ENCODE measurements at places on chromosomes 12 and 14.

DNA sequence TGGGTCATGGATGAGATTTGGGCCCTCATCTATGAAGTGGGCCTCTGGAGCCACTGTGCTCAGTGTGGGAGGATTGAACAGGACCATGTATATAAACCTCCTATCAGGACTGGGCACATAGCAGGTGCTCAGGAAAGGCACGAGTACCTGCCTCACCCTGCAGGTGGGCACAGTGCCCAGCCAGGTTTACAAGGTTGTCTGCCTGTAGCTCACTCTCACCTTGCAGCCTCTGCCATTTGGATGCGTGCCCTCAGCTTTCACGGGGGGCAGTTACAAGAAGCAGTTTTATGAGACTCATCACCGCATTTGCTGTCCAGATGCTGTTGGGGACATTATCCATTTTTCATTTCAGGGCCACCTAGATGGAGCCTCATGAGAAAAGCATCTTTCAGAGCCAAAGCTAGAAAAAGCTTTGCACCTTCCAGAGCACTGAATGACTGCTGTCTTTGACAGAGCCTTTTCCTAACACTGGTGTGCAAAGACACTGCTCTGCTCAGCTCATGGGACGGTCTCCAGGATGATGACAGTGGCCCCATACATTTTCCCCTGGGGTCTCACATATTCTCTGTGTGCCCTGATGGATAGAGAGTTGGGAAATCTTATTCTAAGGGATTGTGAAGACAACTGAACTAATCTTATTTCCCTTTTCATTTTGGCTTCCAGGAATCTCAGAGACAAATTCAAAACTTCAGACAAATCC is 327.5 kb upstream of the RTL1 start:
- DNase-seq, result peak; percentile 72

DNA sequence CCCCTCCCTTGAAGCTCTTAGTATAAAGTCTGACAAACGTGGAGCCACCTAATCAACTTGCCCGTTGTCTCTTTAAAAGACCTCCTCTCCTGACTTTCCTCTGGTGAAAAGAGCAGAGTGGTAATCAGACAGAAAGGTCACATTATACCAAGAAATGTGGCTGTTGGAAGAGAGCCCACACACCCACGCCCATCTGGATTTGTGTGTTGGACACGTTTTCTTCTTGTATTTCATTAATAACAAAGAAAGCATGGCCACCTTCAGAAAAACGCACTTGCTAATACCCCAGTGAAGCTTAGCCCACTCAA is 41.3 kb downstream of the CCDC60 start:
- no peak for DNase-seq

DNA sequence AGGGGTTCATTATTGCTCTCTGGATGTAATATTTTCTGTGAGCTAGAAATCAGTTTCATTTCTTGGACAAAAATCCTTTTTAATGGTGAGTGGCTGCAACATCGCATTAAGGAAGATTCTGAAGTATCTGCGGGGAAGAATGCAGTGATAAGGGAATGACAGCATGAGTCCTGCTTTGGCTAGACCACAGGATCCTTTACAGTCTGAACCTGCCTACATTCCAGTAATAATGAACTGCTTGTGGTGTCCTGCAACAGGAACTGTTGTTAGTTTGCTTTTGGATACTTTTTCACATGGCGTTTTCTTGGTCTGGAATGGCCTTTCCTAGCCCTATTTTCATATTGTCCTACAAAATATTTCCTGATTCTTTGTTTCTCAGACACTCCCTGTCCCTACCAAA is 15.7 kb downstream of the MDM2 start:
- no peak for DNase-seq

- no peak for DNase-seq
These were observed 329.8 kb downstream of the ATP23 start for GRCh38 chr12:58270966-58271705.

GRCh38 chr12:20602641-20603391 is 92.3 kb upstream of the SLCO1C1 start:
- DNase-seq, result no peak

GRCh38 chr14:78610994-78611393 is 440.8 kb downstream of the NRXN3 start:
- DNase-seq, result no peak

DNA sequence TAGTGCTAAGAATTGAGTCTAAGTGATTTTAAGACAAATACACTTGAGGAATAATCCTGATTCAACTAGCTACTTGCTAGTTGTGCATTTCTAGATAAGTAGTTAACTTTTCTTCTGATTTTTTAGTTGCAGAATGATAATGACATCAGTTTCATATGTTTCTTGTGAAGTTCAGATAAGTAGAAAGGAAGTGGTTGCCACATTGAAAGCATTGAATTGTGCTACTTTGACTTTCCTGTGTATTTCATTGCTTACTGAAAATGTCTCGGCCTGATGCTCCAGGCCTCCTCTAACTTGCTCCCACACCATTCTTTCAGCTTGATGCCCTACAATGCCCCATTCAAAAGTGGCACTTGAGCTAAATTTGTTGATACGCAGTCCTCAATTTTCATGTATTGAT is 980.0 kb downstream of the TMTC2 start:
- DNase-seq, result no peak

- peak; percentile 19 for DNase-seq
These were observed 114.7 kb upstream of the FKBP4 start for GRCh38 chr12:2679816-2680675.

GRCh38 chr12:25449007-25449406 is 104.1 kb downstream of the LMNTD1 start:
- DNase-seq, result no peak

DNA sequence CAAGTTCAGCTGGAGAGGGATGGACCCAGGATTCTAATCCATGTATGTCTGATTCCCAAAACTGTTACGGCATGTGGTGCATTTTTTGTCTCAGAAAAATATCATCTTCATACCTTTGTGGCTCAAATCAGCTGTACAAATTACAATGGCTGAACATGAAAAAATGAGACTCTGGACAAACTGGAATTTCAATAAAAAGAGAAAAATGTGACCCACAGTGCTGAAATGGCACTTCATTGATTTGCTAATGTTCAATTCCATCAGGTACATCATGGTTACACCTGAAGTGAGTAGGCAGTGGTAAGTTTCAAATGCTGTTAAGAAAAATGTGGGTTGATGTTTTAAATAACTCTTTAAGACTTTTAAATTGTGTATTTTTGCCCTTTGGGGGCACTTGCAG is 165.6 kb upstream of the CAND1 start:
- no peak for DNase-seq

DNA sequence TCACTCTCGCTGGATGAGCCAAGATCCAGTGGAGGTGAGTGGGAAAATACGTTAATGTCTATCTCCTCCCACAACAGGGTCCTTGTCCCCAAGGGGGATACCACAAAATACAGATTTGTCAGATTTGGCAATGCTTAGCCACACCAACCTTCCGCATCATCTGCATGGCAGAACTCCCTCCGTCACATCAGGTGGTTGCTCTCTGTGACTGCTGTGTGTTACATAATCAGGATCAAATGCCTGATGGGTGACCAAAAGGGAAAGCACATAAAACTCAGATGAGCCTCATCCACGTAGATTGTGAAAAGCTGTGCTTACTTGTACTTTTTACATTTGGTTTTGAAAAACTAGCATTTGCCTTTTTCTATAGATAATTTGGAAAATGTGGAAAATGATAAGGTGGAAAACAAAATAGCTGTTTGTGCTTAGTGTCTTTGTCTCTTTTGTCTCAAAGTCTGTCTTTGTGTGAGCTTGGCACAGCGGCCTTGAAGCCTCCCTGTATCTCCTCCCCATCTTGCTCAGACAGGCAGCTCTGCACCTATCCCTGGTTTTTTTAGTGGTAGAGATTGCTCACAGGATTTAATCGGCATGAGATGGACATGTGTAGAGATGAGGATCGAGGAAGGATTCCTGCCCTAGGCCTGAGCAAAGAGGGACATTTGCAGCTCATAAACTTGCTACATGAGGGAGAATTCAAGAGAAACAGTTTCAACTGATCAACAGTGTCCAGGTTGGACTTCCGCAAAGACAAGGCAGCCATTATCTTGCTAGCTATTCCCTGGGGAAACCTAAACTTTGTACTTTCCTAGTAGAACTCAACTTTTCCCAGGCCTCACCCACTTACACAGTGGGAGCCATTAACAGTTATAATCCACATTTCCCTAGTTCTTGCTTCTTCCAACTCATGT is 3.6 kb upstream of the FGF6 start:
- DNase-seq, result peak; percentile 54

DNA sequence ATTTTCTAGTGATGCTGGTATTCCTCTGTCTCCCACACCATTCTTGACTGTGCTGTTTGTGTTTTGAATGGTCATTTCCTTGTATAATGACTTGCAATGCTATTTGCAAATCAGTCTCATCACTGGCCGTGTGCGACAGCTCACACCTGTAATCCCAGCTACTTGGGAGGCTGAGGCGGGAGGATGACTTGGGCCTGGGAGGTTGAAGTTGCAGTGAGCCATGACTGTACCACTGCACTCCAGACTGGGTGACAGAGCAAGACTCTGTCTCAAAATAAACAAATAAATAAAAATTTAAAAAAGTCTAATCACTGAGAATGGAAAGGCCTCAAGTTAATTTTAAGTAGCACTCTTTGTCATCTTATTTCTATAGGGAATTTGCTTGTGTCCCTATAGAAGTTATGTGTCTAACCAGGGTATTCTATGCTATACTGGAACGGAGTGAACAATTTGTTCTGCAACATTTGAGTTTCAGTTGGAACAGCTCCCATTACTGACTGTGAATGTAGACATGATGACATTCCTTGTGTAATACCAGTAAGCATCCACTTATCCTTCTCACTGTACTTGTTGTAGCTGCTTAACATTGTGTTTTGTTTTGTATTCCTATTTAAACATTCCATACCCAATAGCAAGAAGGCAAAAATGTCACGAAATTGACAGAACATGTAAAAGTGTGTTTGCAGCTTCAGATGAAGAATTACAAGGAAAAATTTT is 126.3 kb downstream of the MGST1 start:
- DNase-seq, result no peak

- DNase-seq, result no peak
These were observed 1.1 kb upstream of the YY1 start for GRCh38 chr14:100237735-100238418.

GRCh38 chr12:49969027-49969426 is 3.7 kb upstream of the AQP6 start:
- DNase-seq, result no peak

DNA sequence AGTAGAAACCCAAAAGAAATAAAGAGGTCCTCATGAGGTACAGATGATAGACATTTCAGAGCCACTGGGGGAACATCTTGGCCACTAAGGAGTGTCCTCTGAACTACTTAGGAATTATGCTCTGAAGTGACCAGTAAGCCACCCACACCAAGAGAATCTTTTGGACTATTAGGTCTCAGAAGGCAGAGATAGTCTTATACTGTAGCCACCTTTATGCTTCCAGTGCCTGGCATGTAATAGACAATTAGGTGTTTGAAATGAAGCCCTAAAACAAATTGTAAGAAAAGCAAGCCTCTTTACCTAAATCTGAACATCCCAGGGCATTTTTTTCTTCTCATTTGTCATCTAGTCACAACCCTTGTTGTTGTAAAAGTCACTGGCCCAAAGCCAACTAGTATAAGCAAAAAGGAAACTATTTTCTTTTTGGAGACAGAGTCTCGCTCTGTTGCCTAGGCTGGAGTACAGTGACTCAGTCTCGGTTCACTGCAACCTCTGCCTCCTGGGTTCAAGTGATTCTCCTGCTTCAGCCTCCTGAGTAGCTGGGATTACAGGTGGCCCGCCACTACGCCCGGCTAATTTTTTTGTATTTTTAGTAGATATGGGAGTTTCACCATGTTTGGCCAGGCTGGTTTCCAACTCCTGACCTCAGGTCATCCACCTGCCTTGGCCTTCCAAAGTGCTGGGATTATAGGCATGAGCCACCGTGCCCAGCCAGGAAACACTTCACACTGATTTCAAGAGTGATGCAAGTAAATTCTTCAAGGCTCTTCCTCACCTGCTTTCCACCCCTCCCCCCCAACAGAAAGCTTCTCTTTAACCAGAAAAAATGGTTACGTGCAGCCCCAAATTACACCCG is 11.1 kb downstream of the PLEKHA5 start:
- no peak for DNase-seq

GRCh38 chr12:66061557-66062289 is 68.8 kb downstream of the LLPH start:
- DNase-seq, result no peak

- no peak for DNase-seq
These were observed 365 bp upstream of the ABHD4 start for GRCh38 chr14:22597771-22598098.

- DNase-seq, result no peak
These were observed 6.7 kb downstream of the BBS10 start for GRCh38 chr12:76341436-76342030.

GRCh38 chr12:28088566-28089272 is 101.5 kb upstream of the CCDC91 start:
- DNase-seq, result no peak

DNA sequence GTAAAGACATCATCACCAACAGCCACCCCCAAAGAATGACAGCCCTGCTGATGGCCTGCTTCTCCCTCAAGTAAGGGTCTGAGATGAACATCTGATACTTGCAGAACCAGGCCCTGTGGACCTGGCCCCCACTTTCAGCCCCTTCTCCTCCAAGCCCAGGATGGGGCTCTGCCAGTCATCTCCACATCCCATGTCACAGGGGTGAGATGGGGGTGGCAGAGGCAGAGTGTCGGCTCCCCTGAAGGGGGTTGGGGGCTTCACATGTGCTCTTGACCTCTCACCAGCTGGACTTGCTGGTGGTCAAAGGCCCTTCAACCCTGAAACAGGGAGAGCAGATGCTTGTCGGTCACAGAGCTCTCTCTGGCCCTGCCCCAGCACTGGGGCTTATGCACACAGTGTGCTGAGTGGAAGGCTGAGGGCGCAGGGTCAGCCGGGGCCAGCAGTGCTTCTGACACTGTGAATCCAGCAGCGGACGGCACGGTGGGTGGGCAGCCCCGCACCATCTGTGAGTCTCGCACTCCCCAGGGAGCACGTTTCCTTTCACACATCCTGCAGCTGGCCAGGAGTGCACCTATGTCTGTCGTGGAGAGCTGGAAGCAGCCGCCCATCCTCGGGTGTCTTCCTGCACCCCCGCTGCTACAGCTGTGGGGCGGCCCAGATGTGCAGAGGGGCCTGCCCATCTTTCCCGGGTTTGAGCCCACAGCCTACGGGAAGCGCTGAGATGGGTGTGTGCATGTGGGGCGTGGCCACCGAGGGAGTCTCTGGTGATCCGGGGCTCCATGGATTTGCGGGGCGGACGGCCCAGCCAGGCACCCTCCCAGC is 94.3 kb downstream of the ADGRD1 start:
- no peak for DNase-seq

- DNase-seq, result no peak
These were observed 318.2 kb downstream of the TMEM117 start for GRCh38 chr12:44154128-44154527.

DNA sequence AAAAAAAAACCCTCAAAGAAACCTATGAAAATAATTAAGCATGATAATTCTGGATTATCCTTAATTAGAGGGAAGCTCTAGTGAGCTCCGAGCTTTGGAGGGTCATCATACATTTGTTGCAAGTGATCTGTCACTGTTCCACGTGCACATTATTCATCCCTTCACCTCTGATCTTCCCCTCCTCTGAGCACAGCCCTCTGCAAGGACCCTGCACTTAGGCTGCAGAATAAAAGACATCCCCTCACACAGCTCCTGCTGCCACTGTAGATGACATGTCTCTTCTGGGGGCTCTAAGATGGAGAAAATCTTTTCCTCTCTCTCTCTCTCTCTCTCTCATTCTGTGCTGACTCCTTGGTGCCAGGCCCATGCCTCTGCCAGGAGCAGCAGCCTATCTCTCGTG is 300.4 kb downstream of the EGLN3 start:
- DNase-seq, result no peak

- DNase-seq, result no peak
These were observed 1.1 kb downstream of the TAOK3 start for GRCh38 chr12:118371321-118372282.
